ENCODE measurements at places on chromosomes 3 and 15. TPM values are rescaled to one million over a fixed set of nuclear protein-coding genes. Genes with fewer than 3 reads are reported as not detected.

DNA sequence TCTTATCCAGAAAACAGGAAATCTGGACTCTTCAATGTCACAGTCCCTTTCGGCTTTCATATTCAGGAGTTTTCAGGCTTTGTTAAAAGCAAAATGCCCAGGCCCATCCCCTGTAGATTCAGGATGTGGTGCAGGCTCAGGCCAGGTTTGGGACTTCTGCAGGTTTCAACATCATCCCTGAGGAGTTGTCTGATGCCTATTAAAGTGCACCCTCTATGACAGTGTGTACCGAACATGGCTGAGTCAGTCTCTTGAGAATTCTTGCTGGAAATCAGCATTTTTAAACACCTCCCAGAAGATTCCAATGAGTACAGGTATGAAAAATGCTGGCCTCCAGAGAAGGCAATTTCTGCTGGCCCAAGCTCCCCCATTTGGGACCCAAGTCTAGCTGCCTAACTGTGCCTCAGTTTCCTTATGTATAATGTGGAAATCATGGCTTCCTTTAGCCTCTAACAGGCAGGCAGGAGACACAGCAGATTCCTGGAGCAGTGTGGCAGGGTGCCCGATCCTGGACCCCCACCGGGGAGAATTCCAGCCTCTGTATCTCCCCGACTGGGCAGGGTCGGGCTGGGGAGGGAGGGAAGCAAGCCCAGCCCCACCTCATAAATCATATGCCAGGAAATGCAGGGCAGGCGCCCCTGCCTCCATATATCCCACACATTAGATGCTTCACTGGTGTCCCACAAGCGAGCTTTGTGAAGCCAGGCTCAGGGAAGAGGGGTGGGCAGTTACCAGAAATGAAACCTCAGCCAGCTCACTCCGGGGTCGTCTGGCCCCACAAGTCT lies 44.4 kb upstream of the SLC6A11 start:
- peak; percentile 11 for DNase-seq

DNA sequence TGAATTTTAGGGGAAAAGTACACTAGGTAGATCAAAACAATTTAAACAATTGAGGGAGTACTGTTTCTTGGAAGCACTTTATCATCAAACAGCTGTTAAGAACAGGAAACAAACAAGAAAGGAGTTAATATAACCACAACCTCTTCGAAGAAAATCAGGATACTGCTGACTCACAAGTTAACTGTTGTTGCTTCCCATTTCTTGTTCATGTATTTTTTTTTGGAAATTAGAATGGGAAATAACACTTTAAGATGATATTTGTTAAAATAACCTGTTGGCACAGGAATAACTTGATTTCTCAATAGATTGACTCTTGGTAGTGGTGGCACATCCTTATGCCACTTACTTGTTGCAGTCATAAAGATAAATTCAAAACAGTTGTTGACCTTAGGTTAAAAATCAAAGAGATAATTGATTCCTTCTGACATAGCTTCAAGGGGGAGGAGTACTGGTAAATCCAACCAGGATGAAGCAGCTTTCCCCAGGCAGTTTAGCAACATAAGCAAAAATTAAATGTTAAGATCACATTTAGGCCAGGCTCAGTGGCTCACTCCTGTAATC lies 3.3 kb downstream of the BNIP2 start:
- DNase-seq: no peak

Gene PPP1R2
- total RNA-seq: 27.4 TPM

DNA sequence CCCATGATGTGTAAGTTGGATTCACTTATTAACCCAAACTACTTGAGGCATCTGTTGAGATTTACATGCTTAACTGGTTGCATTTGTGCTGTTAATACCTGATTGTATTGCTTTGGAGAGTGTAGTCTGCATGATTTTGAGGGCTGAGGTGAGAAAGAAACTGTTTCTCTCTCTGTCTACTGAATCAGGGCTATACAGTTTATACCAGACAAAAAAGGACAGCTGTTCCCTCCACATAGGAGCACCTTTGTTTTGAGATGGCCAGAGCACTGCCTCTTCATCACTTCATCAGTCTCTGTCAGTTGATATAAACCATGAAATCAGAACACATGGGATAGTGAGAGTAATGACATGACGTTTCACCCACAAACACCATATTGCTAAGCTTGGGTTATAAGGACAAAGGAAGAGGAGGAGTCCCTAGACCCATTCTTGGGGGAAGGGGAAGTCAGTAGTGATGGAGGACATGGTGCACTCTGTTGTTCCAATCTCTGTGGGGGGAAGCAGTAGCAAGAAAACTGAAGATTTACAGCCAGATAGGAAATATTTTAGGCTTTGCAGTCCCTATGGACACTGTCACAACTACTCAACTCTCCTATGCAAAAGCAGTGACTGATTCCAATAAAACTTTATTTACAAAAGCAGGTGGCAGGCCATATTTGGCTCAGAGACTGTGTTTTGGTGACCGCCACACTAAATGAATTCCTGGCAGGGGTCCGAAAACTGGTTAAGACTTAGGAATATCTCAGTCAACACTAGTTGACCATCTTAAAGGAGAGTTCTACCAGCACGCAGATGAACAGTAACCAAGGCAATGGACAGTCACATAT lies 123.9 kb upstream of the NR2E3 start:
- DNase-seq: no peak

DNA sequence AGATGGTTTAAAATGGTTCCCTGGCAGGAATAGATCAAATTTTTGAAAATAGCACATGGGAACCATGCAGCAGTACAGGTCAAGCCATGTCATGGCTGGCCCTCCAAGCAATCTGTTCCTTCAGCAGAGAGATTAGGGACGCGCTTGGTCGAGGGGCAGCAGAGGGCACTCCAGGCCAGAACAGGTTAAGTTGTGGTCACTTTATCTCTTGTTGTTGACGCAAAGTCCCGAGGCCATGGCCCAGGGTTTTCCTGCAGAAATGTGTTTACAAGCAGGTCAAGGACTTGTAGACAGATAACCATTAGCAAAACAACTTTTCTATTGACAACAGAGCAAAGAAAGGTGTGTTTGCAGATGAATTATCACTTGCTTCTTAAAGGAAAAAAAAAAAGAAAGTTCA lies 570.0 kb upstream of the NR2F2 start:
- peak; percentile 55 for DNase-seq

- DNase-seq: no peak
Observed at GRCh38 chr3:35932995-35933394, 293.7 kb downstream of the ARPP21 start.

DNA sequence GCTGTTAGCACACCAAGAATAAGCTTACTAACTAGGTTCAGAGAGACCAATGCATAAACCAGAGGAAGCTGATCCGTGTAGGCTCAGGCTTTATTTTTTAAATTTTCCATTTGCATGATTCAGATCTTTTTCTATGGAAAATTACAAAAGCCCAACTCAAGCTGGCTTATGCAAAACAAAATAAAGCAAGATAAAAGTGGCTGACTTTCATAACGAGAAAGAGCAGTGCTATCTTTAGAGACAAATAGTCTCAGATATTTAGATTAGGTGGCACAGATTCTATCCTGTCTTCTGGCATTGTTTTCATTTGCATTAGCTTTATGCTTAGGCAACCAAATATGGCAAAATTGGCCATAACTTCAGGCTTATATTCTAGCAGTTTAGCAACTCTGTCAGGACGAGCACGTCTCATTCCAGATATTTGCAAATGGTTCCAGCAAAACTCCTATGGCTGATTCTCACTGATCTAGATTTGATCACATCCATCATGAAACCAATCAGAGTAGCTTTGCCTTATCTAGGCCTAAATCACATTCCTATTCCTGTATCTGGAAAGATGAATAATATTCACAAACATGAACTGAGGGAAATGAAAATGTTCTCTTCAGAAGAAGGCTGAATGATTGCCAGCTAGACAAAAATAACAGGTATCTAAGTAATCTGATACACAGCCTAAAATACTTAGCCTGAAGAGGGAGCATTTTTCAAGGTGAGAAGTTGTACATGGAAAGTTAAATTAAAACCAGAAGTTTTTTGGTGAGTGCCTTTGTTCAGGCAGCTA lies 216.4 kb upstream of the DPPA4 start:
- no peak for DNase-seq

Measured in H1 (cell line).